ENCODE measurements at places on chromosomes 11 and 22. TPM values are rescaled to one million over a fixed set of nuclear protein-coding genes. Genes with fewer than 3 reads are reported as not detected.

DNA sequence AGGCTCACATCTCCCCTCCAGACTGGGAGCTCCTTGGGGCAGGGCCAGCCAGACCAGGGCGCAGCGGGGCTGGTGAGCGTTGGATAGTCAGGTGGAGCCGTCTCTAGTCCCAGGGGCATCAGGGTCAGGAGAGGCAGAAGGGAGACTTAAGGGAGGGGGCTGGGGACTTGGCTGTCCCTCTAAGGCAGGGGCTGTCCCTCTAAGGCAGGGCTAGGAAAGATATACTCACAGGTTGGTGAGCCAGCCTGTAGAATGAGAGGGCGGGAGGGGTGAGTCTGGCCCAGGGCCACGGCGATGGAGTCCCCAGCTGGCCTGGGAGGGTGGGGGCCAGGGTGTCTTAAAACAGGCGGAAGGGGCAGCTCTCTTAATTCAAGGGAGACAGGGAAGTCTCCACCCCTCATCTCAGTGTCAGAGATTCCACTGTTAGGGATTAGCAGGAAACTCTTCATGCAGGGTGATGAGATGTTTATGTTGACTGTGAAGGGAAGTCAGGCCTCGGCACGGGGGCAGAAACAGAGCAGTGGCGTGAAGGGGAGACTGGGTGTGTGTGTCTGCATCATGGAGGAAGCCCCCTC lies 11.3 kb downstream of the P2RY2 start:
- H3K4me1 ChIP-seq: peaks cover 4% of the 10 kb centered on the region
- H3K36me3 ChIP-seq: no peaks in the 10 kb centered on the region
- no peak for DNase-seq
- peaks cover under 1% of the 10 kb centered on the region for H3K27me3 ChIP-seq
- no peak overlapping the region for H3K4me3 ChIP-seq
- H3K27ac ChIP-seq: no peak overlapping the region

- no peak for DNase-seq
- no peak overlapping the region for H3K4me3 ChIP-seq
- H3K27me3 ChIP-seq: no peaks in the 10 kb centered on the region
- H3K27ac ChIP-seq: no peak overlapping the region
These were observed 7.7 kb downstream of the NHERF4 start for GRCh38 chr11:119193001-119193400.

DNA sequence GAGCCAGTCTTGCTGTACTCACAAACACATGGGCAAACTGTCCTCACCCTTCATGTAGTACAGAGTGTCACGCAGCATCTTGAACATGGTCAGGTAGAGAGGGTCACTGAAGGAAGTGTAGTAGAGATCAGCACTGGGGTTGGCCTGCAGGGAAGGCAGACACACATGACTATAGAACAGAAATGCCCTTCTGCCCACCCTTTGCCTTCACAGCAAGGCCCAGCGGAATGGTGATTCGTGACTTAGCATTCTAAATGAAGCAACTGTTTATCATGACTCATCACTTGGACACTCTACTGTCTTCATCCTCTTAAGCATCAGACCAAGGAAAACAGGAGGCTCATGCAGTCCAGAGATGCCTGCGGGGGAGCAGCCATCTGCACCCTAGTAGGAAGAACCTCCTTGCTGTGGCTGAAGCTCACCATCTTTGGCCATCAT lies 33.4 kb downstream of the SERPIND1 start:
- H3K27ac ChIP-seq: peak overlapping the region; percentile 4
- no peak for DNase-seq
- H3K27me3 ChIP-seq: no peaks in the 10 kb centered on the region
- H3K4me3 ChIP-seq: no peak overlapping the region
- peaks cover 12% of the 10 kb centered on the region for H3K4me1 ChIP-seq

DNA sequence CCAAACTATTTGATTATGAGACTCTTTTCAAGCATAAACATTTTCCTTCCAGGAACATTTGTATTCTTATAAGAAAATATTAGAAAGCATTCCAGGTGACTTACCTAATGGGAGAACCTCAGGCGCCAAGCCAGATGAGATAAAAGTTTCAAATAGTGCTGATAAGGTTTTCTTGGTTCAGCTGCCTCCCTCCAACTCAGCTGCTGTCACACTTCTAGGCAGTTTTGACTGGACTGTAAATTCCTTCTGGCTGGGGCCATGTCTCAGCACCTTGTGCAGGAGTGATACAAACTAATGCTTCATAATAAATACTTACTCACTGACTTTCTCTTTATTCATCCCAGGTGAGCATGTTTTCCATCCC lies 131.1 kb downstream of the MED15 start:
- no peak overlapping the region for H3K4me3 ChIP-seq
- H3K27me3 ChIP-seq: peaks cover 26% of the 10 kb centered on the region
- DNase-seq: no peak
- H3K27ac ChIP-seq: no peak overlapping the region

- peaks cover 22% of the 10 kb centered on the region for H3K4me1 ChIP-seq
- peak overlapping the region; percentile 62 for H3K27ac ChIP-seq
- no peak for DNase-seq
- H3K27me3 ChIP-seq: no peaks in the 10 kb centered on the region
- H3K4me3 ChIP-seq: no peak overlapping the region
These were observed 39.0 kb downstream of the PISD start for GRCh38 chr22:31622980-31623379.

DNA sequence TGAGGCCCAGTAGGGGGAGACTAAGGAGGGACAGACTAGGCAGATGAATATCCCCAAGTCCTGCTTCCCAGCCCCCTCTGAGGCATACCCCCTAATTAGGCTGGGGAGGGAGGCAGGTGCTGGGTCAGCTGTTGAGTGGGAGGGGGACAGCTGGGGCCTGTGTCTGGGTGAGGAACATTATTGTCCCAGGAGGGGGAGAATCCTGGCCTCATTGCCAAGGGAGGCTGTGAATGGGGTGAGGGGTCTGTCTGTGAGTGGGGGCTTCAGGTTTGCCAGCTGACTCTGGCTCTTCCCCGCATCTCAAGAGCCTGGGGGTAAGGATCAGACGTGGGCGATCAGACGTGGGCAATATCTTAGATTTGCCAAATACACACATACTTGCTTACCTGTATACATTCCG lies 2.1 kb downstream of the INPPL1 start:
- H3K4me1 ChIP-seq: peaks cover 18% of the 10 kb centered on the region
- no peak overlapping the region for H3K27ac ChIP-seq
- H3K4me3 ChIP-seq: no peak overlapping the region
- peaks cover 12% of the 10 kb centered on the region for H3K36me3 ChIP-seq
- DNase-seq: no peak
- no peaks in the 10 kb centered on the region for H3K27me3 ChIP-seq

- no peaks in the 10 kb centered on the region for H3K4me1 ChIP-seq
- H3K27me3 ChIP-seq: no peaks in the 10 kb centered on the region
- no peaks in the 10 kb centered on the region for H3K36me3 ChIP-seq
- no peak overlapping the region for H3K4me3 ChIP-seq
These were observed 96.5 kb upstream of the FGF3 start for GRCh38 chr11:69915501-69916250.

DNA sequence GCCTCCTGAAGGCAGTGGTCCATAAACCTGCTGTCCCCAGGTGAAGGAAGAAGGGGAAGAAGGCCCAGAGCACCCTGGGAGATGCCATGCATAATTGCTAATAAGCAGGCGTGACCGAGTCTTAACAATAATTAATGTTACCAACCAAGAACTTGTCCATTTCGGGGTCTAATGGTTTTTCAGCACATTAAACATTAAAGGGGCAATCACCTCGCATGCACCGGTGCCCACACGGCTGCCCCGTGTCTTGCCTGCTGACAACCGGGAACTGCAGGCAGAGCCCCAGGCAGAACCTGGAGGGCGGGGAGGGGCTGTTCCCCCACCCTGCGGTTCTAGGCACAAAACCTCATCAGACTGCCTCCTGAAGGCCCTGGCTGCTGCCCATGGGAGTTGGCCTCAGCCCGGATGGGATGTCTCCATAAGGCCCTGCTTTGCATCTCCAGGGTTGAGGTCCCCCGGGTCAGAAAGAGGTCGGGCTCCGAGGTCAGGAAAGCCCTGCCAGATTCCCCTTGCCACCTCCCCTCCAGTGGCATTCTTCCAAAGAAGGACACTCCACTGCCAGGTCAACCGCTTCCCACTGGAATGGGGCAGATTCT lies 169.0 kb downstream of the BUD13 start:
- no peak overlapping the region for H3K4me3 ChIP-seq
- H3K36me3 ChIP-seq: no peaks in the 10 kb centered on the region
- H3K27me3 ChIP-seq: peaks cover 5% of the 10 kb centered on the region
- no peaks in the 10 kb centered on the region for H3K4me1 ChIP-seq
- H3K27ac ChIP-seq: no peak overlapping the region
- DNase-seq: no peak

DNA sequence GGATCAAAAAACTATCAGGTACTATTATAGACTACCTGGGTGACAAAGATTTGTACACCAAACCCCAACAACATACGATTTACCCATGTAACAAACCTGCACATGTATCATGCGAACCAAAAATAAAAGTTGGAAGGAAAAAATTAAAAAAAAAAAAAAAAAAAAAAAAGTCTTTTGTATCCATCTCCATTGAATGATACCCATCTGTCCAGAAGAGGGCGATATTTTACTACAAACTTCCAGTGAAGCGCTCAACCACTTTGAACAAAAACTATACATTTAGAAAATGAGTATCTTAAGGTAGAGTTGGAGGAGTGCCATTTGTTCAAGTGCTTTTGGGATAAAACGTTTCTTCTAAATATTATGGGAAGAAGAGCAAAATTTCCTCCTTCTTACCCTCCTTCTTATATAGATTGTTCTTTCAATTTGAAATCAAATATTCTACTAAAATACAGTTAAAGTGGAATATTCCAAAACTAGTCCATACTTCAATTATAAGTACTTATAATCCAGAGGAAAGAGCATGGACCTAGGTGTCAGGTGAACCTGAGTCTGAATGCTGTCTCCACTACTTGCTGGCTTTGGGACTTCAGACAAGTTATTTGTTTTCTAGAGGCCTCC lies 23.3 kb downstream of the ARL14EP start:
- peaks cover 3% of the 10 kb centered on the region for H3K36me3 ChIP-seq
- DNase-seq: no peak
- H3K4me3 ChIP-seq: no peak overlapping the region
- H3K27ac ChIP-seq: no peak overlapping the region
- peaks cover 1% of the 10 kb centered on the region for H3K4me1 ChIP-seq

The SHISAL1 gene
- total RNA-seq: not detected

The SLC22A25 gene
- total RNA-seq: not detected
